ENCODE measurements at places on chromosomes 6 and 20. TPM values are rescaled to one million over a fixed set of nuclear protein-coding genes. Genes with fewer than 3 reads are reported as not detected.

GRCh38 chr6:166533205-166533824 is 53.2 kb downstream of the RAMACL start:
- no peak for DNase-seq

- DNase-seq = no peak
These were observed 253.8 kb upstream of the PRDM1 start for GRCh38 chr6:105832313-105832761.

- peak; percentile 46 for DNase-seq
These were observed 38.4 kb downstream of the KIF25 start for GRCh38 chr6:168035661-168036545.

DNA sequence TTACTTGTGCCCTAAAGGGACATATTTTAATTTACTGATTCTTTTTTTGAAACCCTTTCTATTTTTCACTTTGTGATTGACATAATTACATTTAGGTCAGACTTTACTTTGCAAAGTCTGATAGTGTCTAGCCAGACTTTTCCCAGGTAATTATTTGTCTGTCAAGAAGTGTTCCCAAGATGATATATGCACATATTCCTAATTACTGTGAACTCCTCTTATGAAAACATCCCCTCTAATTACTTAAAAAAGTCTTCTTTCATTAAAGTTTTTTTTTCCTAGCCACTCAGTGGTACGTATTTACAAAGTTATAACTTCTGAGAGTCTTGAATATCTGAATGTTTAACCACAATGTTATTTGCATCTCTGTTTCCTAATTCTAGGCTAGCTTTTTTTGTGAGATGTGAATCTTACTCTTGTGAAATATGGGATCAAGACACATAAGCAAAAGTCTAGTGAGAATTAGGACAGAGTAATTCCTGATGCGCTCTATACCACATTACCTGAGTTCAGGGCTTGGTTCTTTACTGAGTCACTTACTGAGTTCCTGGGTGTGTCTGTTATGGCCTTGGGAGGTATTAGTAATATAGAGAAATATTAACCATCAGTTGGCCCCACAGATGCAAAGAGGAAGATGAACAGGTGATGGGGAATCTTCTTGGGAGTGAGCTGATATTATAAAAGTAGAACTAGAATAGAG is 27.9 kb downstream of the FAM83B start:
- no peak for DNase-seq

DNA sequence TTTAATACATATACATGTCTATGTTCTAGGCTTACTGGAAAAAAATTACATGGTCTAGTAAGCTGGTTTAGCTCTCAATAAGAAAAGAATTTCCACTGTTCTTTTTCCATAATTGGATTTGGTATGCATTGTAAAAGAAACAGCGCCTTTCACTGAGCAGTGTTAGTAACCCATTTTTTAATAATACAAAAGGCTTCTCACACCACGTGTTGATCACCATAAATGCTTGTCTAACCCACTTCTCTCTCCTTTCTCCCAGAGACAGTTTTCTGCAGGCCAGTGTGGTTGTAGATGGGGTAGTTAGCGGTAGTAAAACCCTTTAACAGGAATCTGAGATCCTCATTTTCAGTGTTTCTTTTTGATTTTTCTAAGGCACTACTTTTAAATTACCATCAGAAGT is 348.7 kb upstream of the MANEA start:
- no peak for DNase-seq

GRCh38 chr6:36149476-36149875 is 19.2 kb downstream of the MAPK13 start:
- no peak for DNase-seq

GRCh38 chr6:132198896-132199295 is 202.4 kb downstream of the MOXD1 start:
- no peak for DNase-seq

- DNase-seq = no peak
These were observed 34.0 kb downstream of the NT5E start for GRCh38 chr6:85483846-85484245.

GRCh38 chr6:17130786-17131185 is 28.9 kb downstream of the STMND1 start:
- DNase-seq = no peak

DNA sequence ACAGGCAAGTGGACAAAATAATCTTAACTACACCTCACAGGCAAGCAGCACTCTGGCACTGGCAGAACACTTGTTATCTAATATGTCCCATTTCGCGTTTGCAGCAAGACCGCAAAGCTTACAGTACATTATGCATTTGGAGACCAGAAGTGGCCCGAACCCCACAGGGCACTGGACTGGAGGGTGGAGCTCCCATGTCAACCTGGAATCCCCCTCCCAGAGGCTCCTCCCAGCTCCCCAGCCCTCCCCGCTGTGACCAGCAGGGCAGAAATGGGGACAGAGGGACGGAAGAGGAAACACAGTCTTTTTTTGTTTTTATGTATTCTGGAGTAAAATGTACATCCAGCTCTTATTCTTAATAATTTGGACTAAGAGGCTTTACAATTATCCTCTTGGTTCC is 263.7 kb downstream of the SMOC2 start:
- no peak for DNase-seq

DNA sequence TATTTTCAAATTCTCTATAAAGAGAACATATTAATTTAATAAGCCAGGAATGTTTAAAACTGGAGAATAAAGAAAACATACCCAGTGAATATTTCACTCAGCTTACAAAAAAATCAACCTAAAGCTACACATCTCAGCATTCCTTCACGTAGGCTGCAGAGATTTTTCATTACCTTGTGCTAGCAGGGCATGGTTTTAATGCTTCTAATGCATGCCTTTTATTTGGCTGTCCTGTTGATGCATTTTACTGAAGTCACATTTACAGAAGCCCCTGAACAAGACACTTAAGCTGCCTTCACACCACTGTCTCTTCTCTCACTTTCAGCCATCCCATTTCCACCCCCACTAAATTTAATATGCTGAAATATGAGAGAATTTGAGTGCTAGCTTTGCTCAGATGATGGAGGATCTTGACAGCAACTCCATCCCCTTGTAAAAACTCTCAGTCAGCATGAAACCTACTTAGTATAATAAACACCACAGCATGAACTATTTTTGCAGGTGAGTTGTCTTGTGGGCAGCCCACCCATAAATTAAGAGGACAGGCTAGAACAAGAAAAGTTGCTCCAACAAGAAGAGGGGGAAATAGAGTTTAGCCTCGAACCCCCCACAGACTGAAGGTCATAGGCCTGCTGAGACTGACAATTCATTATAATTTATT is 159.4 kb downstream of the SIM1 start:
- no peak for DNase-seq

The STMND1 gene
- total RNA-seq = not detected

The IP6K3 gene
- total RNA-seq = 47.6 TPM
